ENCODE measurements at places on chromosomes 6 and 20.
A peak's percentile ranks its signal among the peaks of the same experiment; 100 is the strongest.

DNA sequence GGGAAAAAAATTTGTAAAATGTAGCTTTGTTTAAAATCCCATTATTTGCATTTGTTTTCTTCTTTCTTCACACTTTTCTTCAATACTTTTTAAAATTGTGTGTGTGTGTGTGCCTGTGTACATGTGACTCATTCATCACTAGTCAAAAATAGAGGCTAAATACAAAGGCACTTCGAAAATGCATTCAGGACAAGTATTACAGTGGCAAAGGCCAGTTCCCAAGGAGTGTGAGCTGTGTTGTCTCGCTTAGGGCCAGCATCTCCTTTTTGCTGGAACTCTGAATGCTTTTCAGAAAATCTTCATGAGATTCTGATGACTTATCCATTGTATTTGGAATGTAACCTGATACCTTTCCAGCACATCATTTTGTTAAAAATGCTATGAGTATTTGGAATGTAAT, 288.5 kb upstream of the CNR1 start:
- DNase-seq, result no peak

DNA sequence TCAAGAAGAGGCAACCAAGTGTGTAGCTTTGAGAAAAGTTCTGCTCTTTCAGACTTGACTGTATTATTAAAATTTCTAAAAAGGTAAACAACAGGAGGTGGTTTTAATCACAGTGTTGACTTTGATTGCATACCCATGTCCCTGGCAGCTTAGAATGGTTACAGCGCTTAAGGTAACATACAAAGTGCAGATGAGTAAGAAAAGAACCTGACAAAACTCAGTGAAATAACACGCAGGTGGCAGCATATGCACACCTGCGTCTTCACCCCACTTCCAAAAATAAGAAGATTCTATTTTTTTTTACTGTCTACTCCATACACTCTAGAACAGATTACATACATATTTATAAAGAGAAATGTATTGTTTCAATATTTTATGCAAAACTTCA, 233.5 kb downstream of the GMPR start:
- no peak for DNase-seq

DNA sequence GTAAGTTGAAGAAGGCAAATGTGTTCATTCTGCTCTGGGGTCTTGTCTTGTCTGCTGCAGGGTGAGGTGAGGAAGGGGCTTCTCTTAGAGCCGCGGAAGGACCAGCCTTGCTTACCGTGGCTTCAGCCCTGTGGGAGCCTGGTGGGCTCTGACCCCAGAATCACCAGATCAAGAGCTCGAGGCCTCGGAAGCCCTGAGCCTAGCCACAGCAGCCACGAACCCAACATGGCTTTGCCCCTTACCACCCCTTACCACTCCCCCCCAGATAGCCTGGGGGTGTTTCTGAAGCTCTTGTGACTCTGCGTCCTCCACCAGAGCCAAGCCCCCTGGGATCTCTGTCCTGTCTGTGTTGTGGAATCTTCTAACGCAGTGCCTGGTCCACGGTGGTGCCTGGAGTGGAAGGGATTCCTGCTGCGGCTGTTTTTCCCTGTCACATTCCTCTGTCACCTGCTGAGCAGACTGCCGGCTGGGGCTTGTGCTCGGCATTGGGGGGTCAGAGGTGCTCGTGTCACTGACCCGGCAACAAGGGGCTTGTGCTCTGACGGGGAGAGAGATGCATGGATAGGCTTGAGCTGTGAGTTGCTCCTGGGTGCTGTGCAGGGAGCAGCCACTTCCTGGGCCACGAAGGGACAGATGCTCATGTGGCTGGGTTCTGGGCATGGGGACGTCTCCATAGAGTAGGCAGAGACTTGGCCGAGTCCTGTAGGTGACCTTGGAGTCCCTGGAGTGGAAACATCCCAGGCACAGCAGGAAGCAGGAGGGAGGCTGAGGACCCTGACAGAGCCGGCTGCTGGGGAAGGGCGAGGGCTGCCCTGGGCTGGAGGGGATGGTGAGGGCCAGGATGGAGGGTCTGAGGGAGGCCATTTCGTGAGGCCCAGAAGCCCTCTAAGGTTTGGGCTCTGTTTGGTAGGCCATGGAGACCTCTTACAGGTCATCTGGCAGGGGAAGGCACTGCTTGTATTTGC, 316.0 kb downstream of the QKI start:
- DNase-seq, result no peak

- no peak for DNase-seq
Measured at GRCh38 chr6:159646733-159647132, 46.3 kb downstream of the SOD2 start.

- peak; percentile 75 for DNase-seq
Measured at GRCh38 chr6:16760516-16761470, at the start of gene ATXN1. Gene ATXN1, minus strand, starts transcription at chr6:16761460.

- DNase-seq, result peak; percentile 7
Measured at GRCh38 chr6:123323452-123324329, 313.1 kb downstream of the TRDN start.

GRCh38 chr6:98808541-98809210, 25.7 kb upstream of the POU3F2 start:
- no peak for DNase-seq

DNA sequence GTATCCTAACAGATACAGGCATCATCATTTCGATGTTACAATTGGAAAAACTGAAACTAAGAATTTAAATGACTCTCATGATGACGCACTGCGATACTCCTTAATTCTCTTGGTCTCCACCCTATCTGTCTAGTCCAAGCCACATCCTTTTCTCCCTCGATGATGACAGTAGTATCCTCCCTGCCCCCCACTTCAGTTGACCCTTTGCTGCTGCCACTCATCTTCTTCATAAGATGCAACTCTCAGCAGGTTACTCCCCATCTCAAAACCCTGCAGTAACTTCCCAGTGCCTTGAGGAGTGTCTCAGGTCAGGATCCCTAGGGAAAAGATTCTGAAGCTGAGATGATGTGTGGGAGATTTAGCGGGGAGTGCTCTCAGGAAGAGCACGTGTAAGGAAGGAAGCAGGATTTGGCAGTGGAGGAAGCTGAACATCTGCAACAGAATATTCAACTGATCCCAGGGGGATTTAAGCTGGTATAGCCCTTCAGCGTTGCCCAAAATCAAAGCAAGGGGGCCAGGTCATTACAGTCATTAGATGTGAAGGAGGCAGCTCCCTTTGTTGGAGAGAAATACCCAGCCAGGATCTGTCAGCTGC, 16.1 kb downstream of the JPH2 start:
- no peak for DNase-seq

- no peak for DNase-seq
Measured at GRCh38 chr20:62501801-62502495, 26.2 kb upstream of the GATA5 start.

DNA sequence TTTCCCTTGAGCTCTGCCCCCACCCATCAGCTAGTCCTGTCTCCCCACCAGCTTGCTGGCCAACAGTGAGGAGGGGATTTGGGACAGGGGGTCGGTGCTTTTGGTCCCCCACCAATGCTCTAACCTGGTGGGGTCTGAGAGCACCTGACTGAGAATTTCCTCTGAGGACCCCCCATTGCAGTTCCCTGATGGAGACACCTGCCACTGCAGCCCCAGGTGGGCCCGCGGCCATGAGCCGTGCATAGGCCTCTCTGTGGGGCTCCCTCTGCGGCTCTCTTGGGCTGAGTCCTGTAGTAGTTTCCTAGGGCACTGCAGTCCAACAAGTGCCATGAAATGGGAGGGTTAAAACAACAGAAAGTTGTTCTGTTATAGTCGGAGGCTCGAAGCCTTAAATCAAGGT, 172.2 kb upstream of the SNX9 start:
- DNase-seq, result no peak

- no peak for DNase-seq
Measured at GRCh38 chr6:166932116-166932515, 24.2 kb downstream of the RNASET2 start.

GRCh38 chr6:168031411-168031971, 34.0 kb downstream of the KIF25 start:
- DNase-seq, result no peak

- DNase-seq, result no peak
Measured at GRCh38 chr6:151380848-151381205, 10.5 kb downstream of the ZBTB2 start.

DNA sequence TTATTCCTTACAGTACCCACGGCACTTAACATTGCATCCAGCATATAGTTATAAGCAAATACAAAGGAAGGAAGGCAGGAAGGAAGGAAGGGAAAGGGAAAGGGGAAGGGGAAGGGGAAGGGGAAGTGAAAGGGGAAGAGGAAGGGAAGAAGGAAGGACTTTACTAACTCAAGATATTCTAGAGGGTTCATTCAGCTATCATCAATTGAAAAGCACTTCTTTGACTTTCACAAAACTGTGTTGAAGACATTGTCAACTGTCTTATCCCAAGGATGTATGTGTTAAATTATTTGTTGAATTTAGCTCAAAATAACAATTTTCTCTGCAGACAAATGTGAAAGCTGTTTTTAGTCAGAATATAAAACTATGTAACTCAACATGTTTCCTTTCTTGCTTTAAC, 87.7 kb downstream of the EPM2A start:
- no peak for DNase-seq

DNA sequence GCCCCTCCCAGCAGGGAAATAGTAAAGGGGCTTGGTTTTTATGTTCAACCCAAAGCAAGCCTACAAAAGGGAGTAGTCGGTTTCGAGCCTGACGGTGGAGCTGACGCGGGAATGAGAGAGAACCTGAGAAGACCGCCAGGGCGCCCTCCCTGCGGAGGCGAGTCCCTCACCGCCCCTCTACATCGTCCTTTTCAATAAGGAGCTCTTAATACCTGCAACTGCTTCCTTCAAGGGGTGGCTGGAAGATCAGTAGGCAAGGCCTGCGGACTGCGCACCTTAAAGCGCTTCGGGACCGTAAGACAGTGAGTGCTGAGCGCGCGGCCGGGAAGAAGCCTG, 709 bp upstream of the ZNF76 start:
- DNase-seq, result no peak

DNA sequence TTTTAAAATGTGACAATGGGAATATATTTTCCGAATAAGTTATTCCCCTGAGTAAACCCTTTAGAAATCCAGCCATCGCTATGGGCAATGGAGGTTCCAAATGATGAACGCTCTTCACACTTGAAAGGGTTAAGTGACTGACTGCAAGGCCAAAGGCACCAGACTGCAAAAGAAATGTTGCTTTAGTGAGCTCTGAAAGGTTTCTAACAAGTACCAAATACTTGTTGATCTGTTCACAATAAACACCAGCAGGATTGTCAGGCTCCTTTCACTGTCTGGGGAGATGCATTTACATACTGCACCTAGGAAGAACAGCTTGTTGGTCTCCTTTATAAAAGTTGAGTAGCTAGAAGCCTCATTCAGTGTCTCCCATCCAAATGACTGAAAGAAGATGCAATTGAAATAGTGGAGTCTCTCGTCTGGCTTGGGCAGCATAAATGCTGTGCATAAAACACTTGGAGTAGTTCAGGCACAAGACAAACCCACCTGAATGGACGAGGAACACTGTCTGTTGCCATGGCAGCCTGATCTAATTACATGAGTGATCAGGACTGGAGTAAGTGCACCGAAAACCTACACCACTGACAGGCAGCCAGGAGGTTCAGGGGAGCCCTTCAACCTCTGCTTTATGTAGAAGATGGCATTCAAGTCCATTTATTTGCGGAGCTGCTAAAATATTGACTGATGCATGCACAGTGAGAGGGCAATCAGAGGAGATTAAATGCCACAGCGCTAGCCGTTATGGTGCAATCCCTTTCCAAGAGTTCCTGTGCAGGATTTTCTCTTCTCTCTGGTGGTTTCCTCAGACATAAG, 2.9 kb downstream of the ATXN1 start:
- DNase-seq, result peak; percentile 54

DNA sequence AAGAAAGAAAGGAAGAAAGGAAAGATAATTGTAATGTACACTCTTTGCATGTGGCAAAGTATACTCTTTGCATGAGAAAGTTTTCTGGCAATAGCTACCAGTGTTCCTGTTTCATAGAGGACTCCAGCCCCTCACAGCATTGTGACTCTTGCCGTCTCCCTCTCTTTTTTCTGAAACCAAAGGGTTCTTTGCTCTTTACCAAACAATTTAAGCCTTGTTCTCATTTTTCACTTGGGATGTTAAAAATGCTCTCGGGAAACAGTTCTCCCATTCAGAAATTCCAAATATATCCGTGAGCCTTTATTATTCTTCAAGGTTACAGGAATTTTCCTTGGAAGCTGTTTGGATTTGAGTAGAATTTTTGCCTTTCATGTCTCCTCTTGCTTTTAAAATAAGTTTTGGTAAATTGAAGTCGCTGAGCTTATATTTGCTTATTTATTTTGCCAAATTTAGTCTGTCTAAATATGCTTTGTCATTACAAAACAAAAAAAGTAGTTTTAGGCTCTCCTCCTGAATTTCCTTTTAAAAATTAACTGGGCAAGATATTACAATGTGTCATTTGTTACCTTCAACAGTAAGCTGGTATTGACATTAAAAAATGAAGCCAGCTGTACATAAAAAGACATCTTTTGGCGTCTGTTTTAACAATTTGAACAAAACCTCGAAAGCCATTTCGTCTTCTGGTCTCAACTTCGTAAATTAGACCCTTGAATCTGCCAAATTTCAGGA, 103.8 kb upstream of the ARMC2 start:
- DNase-seq, result no peak

DNA sequence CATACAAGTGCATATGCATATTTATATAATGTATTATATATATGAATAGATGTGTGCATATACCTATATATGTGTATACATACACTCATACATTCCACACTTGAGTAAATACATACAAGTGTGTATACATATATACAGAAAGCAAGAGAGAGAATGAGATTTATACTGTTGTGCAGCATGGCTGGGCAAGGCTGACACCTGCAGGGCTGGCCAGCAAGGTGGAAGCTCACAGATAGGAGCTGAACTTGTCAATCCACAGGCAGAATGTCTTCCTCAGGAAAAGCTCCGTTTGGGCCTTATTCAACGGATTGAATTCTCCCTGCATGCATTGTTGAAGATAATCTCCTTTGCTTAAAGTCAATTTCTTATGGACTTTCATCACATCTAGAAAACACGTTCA, 256.7 kb downstream of the ZNF217 start:
- DNase-seq, result no peak

DNA sequence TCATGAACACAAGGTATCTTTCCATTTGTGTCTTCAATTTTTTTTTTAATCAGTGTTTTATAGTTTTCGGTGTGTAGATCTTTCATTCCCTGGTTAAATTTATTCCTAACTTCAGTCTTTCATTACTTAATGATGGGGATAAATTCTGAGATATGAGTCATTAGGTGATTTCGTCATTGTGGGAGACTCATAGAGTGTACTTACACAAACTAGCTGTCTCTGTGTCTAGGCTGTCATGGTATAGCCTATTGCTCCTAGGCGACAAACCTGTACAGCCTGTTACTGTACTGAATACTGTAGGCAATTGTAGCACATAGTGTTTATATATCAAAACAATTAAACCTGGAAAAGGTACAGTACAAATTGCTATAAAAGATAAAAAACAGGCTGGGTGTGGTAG, 42.1 kb downstream of the SMAP1 start:
- DNase-seq, result no peak
